Stimulated activated CD4-positive, alpha-beta T cell treated with anti-CD3 and anti-CD28 coated beads, Interleukin-12 subunit alpha, Interleukin-12 subunit beta, amount 100 ng/mL, for 24 hours (primary cell): ENCODE measurements at places on chromosomes 3 and 15.

GRCh38 chr3:15324379-15324808 lies 8.0 kb downstream of the SH3BP5 start:
- no peak for DNase-seq

DNA sequence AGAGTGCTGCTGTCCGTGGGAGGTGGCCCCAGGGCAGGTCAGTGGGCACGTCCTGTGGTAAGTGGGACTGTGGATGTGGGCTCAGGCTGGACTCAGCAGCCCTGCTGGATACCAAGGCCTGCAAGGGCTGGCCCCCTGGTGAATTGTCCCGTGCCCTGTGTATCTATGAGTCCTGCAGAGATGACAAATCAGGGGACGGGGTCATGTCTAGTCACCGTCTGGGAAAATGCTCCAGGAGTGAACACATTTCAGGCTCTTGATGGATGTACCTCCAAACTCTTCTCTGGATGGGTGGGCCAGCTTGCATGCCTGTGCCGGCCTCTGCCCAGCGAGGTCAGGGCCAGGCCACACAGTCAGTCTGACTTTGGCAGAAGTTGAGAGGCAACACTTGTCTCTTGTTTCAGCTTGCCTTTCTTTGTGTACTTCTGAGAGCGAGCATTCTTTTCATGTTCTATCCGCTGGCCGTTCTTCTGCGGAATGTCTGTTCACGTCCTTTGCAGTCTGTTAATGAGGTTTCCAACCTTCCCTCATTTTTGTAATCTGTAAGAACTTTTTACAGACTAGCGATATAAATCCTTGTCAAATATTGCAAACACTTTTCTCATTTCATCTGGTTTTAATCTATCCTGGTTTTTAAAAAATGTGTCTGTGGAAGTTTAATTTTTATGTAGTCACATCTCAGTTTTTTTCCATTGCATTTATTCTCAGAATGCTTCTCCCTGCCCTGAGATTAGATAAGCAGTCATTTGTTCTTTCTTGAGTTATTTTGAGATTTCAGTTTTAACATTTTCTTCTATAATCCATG lies 11.4 kb upstream of the STAB1 start:
- DNase-seq, result no peak

DNA sequence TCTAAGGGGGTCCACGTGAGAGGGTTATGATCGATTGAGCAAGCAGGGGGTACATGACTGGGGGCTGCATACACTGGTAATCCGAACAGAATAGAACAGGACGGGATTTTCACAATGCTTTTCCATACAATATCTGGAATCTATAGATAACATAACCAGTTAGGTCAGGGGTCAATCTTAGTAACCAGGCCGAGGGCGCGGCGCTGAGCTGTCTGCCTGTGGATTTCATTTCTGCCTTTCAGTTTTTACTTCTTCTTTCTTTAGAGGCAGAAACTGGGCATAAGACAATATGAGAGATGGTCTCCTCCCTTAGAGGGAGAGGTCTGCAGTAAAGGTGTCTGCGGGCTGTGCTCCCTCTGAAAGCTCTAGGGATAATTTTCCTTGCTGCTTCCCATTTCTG lies 261.3 kb downstream of the XXYLT1 start:
- no peak for DNase-seq

DNA sequence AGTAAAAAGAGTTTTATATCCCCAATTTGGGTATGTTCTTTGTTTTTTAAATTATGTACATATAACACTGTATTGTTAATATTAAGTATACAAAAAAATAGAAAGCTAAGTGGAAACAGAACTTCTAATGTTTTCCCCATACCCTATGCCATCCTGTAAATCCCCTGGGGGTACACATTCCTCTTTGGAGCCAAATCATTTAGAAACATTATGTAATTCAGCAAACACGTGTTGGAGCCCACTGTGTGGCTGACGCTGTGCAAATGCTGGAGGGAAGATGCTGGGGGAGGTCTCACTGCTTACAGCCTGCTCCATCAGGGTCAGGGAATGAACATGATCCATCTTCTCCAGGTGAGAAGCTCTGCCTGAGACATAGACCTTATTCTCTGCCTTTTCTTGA lies 52.8 kb downstream of the CRTC3 start:
- DNase-seq, result no peak

DNA sequence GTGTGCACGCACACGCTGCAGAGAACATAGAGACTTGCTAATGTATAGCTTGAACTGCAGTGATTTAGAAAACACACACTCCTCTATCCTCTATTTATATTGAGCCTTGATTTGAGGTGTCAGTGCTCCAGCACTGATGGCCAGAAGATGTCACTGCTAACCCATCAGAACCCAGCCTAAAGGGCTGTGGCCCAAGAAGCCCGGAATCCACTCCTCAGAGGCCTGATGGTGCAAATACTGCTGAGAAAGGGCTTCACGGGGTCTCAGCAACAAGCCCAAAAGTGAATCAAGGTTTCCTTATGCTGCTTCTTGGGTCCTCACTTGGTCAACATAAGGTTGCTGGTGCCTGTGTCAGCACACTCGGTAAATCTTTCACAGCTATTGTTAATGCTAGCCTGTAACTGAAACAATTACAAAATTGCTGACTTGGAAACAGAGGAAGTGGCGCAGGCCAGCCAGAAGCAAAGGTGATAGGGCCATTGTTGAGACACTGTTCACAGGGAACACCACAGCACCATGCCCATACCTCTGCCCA lies 60.3 kb downstream of the HEG1 start:
- DNase-seq, result peak; percentile 12
